Activated CD4-positive, alpha-beta T cell treated with anti-CD3 and anti-CD28 coated beads for 36 hours (primary cell): ENCODE measurements at places on chromosomes 4 and X.

DNA sequence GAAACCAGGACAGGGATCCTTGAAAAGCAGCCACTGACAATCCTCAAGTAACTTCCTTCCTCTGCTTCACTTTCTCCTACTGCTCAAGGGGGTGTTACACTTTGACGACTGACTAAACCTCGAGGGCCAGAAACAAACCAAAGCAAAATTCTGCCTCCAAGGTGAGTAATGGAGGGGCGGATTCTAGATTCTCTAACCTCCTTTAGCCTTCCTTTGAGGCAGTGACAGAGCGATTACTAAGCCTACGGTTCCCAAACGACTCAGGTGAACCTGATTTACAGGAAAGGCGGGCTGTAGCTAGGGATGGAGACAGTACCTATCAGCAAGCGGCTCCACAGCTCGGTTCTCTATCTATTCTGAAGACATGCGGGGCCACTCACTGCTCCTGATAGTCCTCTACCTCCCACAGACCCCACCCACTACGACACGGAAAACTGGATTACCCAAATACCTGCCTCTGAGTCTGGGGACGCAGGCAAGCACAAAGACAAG lies 487 bp downstream of the TBCK start:
- DNase-seq = no peak

DNA sequence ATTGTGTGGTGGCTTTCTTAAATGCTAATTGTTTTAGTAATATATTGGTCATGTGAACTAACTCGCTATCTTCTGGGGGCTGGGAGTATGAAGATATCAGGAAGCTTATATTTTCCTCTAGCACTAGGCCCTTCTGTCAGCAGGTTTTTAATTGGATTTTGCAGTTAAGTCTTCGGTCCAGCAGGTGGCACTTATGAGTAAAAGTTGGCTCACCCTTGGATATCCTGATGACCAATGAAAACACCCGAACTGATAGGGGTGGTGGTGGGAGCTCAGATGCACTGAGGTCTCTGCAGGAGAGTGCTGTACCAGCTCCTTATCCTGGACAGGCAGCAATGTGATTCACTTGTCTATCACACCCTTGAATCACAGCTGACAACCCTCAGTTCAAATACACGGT lies 1365.8 kb upstream of the DIAPH2 start:
- DNase-seq = no peak

- no peak for DNase-seq
These were observed 9.1 kb upstream of the XAGE2 start for GRCh38 chrX:52359614-52360232.

DNA sequence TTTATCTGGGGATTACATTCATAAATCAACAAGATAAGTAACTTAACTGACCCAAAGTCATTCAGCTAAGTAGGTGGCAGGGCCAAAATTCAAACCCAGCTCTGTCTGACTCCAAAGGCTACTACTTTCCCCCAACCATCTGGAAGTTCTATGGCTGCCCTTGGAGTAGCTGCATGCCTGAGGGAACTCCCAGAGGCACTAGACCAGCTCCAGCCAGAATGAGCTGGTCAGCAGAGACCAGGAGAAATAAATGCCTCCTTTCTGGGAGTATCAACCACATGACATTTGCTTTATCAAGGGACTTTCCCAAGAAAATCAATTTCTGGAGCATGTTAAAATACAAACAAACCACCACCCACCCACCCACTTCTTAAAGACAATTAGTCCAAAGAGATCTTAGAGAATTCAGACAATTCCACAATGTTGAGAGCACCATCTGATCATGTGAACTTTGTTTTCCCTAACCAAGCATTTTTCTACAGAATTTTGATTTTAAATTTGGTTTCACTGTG lies 180.5 kb downstream of the EFHC2 start:
- DNase-seq = no peak

- no peak for DNase-seq
These were observed 191.0 kb downstream of the CCSER1 start for GRCh38 chr4:90318193-90318592.

GRCh38 chrX:66110112-66110511 lies 53.9 kb upstream of the HEPH start:
- peak; percentile 16 for DNase-seq

DNA sequence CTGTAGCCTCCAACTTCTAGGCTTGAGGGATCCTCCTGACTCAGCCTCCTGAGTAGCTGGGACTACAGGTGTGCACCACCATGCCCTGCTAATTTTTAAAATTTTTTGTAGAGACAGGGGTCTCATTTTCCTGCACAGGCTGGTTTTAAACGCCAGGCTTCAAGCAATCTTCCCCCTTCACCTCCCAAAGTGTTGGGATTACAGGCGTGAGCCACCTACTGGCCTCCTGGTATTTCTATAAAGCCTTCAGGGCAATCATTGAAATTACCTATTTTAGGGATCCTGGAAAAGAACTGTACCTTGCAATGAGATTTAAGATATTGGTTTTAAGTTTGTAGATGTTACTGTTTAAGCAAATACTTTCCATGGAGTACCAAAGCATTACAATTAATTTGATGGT lies 13.5 kb upstream of the PLS3 start:
- no peak for DNase-seq

DNA sequence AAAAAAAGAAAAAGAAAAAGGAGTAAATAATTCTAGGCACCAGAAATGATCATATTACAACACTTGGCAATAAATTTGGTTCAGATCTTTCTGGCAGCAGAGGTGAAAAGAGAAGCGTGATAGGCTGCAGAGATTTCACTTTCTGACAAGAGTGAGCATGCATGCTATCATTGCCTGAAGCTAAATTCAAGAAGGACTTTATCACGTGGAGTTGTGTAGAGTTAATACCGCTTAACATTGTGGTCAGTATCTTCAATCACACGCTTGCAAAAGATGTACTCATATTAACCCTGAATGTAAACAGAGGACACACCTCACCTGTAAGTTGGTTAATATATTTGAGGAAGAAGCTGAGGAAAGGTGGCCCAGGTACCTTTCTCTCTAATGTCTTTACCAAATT lies 31.4 kb upstream of the RBPJ start:
- no peak for DNase-seq

GRCh38 chrX:103356130-103356798 lies at the start of gene TCEAL9:
Gene TCEAL9, plus strand, starts transcription at chrX:103356506. Its CDS starts 1,179 bp downstream, at chrX:103357685.
- peak; percentile 5 for DNase-seq

GRCh38 chr4:168712316-168712890 lies 215.6 kb downstream of the PALLD start:
- no peak for DNase-seq

DNA sequence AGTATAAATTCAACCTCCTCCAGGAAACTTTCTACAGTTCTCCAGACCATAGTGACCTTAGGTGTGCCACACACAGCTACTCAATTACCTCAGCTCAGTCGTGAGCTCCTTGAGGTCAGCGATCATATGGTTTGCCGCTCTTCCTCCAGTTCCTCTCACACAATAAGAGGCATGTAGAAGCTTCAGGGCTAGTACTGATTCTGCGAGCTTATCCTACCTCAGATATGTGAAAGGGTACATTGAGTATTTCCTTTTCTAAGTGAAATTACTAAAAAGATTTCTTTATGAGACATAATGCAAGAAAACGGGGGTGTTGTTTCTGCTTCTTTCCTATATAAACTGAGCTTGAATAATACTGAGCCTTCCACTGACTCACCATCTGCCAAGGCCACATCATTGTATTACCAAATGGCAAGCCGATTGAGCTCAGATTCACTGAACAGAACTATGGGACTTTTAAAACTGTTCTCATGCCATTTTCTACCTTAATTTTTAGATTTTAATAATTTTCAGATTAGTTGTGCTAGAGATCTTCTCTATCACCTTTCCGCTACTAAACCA lies 183.1 kb downstream of the HS6ST2 start:
- peak; percentile 37 for DNase-seq

- DNase-seq = peak; percentile 12
These were observed 831.5 kb downstream of the STIM2 start for GRCh38 chr4:27692158-27692557.

DNA sequence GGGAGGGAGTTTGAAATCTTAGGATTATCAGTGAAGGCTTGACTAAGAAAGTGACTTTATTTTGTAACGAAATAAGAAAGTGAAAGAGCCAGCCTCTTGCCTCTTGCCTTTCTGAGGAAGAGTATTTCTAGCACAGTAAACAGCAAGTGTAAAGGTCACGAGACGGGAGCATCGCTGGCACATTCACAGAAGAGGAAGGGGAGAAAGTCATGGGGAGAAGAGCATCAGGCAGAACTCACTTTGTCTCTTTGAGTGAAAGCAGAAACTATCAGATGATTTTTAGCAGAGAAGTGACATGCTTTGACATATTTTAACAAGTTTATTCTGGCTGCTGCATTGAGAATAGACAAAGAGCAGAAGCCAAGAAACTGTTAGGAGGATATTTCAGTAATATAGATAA lies 313.8 kb downstream of the CAMK2D start:
- peak; percentile 64 for DNase-seq

- DNase-seq = no peak
These were observed 29.7 kb upstream of the LCORL start for GRCh38 chr4:18051281-18051680.

DNA sequence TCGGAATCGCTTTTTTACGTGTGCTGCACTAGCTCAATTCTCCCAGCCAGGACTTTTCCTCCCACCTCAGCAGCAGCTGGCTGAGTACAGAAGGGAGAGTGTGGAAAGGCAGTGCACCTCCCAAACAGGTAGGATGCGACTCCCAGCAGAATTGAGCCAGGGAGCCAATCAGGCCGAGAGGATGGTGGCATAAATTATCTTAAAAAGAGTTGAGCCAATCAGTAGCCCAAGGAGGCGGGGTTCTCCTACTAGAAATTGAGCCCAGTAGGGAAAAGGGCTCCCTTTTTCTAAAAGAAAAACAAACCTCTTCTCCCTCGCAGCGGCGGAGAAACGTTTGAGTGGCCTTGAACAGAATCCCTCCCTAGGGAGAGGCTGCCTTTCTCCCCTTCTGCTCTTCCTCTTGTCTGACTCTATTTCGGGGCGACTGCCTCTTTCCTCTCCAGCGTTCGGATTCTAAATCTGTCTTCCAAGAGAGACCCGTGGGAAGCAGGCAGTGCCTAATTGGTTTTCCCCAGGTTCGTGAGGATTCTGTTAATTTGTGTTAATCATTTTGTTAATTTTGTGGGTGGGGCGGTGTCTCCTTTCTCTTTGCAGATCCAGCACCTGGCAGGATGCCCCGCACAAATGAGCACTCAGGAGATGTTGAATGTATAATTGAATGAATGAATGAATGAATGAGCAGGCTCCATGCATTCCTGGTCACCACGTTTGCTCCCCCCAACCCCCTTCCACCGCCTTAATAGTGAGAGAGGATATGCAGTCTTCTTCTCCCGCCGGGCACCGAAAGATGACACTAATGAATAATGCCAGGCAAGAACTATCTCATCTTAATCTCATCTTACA lies at the start of gene GABRG1:
TSS of gene GABRG1 (minus strand) at position 142 of the 843 bp plus-strand sequence. CDS start at position 1, 141 bp downstream.
- DNase-seq = no peak

- no peak for DNase-seq
These were observed 64.3 kb downstream of the TIGD2 start for GRCh38 chr4:89175611-89176010.

DNA sequence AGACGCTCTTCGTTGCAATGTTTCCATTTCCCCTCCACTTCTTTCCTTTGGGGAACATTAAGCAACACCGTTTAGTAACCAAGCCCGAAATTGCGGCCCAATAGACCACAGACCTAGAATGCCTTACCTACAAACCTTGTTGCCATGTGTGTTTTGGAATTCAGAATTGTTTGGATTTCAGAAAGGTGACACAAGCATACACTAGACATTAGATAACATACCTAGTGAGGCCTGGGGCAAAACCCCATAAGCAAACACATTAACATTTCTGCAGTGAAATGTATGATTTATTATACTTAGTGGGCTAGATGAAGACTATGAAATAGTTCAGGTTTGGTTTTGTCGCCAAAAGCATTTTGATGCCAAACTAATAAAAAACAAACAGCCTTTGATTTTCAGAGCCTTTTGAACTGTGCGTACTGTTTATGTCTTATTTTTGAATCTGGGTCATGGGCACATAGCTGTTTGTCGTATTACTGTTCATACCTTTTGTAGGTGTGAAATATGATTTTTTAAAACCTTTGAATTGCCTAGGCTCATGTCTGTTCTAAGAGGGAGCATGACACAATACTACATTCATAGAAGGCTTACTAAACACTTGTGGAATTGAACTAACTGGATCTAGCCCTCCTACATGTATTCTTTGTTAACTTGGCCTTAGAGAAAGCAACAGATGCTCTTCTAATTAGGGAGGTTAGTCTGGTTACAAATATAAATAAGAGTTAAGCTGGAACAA lies 88.6 kb upstream of the TMEM164 start:
- DNase-seq = no peak

DNA sequence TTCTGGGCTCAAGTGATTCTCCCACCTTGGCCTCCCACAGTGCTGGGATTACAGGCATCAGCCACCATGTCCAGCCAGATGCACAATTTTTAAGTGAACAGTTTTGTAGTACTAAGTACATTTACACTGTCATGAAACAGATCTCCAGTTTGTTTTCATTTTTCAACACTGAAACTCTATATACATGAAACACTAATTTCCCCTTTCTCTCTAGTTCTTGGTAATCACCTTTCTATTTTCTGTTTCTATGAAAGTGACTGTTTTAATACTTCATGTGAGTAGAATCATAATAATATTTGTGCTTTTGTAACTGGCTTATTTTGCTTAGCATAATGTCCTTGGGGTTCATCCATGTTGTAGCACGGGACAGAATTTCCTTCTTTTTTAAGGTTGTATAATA lies 237.4 kb downstream of the CAMK2D start:
- DNase-seq = no peak

DNA sequence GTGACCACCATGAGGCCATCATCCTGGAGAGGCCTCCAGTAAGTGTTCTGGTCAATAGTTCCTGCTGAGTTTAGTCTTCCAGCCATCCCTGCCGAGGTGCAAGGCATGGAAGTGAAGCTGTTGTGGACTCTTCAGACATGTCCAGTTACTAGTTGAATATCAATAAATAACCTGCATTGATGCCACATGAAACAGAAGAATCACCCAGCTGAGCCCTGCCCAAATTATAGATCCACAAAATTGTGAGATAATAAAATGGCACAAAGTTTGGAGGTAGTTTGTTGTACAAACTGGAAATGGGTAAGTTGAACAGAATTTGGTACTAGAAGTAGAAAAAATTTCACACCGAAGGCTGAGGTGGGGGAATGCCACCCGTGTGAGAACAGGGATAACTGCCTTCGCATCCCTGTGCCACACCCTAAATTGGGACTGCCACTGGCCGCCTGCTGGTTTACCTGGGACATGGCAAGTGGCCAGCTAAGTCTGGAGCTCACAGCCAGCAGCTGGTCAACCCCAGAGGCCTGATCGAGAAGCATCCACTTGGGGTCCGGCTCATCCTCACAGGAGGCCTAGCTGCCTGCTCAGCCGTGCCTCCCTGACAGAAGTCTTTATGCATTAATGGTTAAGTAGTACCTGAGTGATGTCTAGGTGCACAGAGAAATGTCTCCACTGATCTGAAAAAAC lies 184.5 kb downstream of the SPRY1 start:
- no peak for DNase-seq
